LoVo (cell line): ENCODE measurements at places on chromosomes 16 and 17.

- no peak for DNase-seq
Observed at GRCh38 chr16:8959921-8960787, 3.6 kb downstream of the USP7 start.

DNA sequence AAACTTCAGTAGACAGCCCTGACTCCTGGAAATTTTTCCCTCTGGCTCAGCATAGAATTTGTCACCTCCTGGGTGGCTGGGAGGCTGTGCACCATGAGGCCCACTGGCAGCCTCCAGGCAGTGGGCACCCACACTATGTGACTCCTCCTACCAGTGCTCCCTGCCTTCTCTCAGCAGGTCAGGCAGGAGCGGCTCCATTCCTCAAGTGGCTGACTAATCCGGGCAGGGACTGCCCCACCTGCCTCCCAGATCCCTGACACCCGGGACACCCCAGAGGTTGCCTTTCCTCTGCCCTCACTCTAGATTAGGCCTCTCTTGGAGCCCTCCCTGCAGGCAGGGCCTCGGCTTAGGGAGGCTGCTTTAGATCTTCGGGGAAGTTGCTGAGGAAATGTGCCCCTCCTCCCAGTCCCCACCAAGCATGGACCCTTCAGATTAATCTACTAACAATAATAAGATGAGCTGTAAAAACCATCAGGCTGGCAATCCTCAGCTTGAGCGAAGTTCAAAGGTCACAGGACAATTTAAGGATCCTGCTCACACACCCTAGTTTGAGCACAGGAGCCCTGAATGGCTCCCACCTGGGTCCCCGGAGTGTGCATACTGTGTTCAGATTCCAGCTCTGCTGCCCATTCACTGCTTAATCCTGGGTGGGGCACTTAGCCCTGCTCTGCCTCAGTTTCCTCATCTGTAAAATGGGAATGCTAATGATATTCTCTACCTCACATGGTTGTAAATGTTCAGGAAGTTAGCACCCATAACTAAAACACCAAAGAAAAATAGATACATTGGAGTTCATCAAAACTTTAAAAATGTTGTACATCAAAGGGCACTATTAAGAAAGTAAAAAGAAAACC is 10.0 kb upstream of the MYCBPAP start:
- DNase-seq: peak; percentile 66

DNA sequence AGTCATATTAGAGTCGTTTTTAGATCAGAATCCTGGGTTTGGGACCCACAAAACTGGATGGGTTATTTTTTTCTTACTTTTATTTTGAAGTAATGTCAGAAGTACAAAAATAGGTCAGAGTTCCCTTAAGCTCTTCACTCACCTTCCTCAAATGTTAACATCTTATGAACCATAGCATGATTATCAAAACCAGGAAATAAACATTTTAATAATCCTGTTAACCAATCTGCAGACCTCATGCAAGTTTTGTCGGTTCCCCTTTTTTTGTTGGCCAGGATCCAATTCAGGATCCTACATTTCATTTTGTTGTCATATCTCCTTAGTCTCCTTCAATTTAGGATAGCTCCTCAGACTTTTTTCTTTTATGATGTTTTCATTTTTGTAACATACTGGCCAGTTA is 162.0 kb downstream of the CHD9 start:
- DNase-seq: no peak

GRCh38 chr16:67104061-67104460 is 5.7 kb upstream of the PHAF1 start:
- DNase-seq: peak; percentile 7

GRCh38 chr17:43530288-43531081 is 15.7 kb downstream of the ETV4 start:
- no peak for DNase-seq

GRCh38 chr17:67156269-67157199 is 88.5 kb downstream of the HELZ start:
- DNase-seq: no peak

DNA sequence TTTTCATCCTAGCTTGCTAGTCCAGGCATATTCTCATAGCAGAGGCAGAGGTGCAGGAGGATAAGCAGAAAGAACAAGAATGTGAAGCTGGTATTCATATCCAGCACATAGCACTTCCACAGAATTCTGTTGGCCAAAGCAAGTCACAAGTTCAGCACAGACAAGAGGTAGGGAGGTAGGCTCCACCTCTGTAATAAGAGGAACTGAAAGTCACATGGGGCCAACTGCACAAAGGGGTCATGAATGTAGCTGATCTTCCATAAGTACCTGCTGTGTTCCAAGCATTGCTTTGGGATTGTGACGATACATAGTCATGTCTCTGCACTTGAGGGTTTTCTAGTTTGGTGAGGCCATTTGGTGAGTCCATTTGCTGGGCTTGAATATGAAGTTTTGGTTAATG is 110.8 kb upstream of the MPHOSPH6 start:
- no peak for DNase-seq

DNA sequence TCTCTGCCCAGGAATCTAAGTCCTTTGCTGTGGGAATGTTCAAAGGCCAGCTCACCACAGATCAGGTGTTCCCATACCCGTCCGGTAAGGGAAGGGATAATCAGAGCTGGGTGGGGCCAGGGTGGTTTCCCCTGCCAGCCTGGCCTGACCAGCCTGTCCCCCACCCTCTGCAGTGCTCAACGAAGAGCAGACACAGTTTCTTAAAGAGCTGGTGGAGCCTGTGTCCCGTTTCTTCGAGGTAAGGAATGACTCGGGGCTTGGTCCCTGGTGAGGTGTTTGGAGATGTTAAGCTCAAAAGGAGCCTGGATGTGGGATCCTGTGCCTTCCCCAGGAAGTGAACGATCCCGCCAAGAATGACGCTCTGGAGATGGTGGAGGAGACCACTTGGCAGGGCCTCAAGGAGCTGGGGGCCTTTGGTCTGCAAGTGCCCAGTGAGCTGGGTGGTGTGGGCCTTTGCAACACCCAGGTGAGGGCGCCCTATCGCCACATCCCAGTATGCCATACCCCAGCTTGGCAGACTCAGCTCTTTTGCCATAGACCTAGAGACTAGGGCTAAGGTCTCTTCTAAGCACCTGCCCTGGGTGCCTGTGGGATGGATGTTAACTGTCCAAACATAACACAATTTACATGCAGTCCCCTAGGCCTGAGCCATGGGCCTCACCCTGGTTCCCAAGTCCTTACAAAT is 997 bp downstream of the ACADVL start:
- peak; percentile 26 for DNase-seq

DNA sequence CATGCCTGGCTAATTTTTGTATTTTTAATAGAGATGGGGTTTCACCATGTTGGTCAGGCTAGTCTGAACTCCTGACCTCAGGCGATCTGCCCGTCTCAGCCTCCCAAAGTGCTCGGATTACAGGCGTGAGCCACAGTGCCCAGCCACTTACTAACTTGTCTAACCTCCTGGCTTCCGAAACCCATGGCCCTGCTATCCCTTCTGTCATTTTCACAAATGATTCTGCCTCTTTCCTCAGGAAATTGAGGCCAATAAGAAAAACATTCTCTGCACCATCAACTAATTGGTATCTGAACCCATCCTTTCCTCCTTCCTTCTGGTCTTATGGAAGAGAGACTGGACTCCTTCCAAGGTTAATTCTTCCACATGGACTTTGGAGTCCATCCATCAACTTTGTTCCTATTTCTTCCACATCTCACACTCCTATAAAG is 27.9 kb upstream of the TNRC6A start:
- DNase-seq: peak; percentile 33

GRCh38 chr17:50508573-50509460 is 578 bp downstream of the MYCBPAP start:
- DNase-seq: no peak

DNA sequence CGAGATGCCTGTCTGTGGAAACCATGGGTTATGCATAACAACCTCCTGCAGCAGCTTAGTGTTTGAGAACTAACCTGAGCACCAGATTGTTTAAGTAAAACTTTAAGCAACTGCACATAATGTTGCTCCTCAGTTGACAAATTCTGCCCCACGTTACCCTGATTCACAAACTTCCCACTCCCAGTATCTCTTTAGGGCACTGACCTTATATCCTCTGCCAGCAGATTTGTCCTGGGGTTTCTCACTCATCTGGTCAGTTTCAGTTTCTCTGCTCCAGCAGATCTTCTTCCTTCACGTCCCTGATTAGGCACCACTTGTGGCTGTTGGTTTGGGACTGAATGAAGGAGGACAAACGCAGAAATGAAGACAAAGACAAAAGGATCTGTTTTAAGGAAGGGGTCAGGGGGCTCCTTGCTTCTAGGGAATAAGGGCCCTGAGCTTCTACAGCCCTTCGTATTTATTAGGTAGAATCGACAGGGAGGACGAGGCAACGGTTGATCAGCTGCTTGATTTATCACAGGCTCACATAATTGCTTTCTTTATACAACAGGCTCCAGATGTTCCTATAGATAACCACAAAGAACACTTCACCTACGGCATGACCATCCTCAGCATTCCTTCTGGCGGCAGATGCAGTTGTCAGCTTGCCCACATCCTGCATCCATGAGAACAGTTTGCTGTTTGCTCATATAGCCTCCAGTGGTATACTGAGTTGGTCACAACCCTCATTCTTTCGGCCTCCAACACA is 13.5 kb upstream of the ZNF689 start:
- no peak for DNase-seq

- no peak for DNase-seq
Observed at GRCh38 chr17:9259419-9259818, 238.1 kb downstream of the NTN1 start.

DNA sequence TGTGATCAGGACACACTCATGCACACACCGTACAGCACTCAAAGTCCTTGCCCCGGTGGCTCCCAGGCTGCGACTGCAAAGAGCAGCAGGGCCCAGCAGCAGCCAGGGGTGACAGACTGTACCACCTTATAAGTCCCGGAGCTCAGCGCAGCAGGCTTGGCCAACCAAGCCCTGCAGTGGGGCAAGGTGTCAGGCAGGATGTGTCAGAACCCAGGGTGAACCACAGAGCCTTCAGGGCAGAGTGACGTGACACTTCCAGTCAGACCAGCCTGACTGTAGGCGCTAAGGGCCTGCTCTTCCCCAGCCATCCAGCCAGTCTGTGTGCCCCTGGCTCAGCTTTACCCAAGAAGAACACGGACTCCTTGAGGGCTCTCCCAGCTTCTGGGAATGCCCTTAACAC is 204.1 kb downstream of the COPRS start:
- no peak for DNase-seq

DNA sequence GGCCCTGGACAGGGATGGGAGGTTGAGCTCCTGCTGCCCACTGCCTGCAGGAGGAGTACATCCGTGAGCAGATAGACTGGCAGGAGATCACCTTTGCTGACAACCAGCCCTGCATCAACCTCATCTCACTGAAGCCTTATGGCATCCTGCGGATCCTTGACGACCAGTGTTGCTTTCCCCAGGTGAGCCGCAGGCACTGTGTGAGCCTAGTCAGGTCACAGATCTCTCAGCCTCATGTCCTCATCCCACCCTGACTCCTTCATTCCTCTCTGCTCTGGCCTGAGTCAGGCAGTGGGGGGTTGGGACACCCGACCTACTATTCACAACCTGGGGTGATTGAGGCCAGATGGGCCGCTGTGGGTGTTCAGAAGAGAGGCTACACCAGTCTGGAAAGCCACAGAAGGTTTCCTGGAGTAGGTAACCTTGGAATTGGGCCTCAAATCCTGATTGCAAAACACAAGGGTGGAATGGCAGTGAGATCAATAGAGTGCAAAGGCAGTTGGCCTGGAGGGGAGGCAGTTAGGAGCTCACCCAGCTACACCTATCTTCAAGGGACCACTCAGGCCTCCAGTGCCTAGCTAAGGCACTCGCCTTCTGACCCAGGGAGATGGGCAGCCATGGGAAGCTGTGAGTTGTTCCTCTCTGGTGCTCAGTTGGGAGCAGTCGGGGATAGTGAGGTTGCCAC is 29.7 kb downstream of the MYO15A start:
- DNase-seq: no peak

DNA sequence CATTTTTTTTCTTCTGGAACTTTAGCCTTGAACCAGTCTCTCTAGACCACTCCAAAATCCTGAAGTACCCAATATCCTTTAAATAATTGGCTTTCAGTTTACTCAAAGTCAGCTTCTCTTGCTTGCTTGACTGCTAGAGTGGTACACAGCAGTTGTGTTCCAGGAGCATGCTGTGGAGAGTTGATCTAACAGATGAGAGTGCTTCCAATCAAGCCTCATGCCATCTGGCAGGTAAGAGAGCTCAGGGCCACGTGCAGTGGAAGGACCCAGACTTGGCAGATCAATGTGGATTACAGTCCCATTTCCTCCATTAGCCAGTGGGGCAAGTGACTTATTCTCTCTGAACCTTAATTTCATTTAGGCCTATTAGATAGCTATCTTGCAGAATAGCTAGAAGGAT is 15.7 kb downstream of the CNEP1R1 start:
- DNase-seq: no peak

- no peak for DNase-seq
Observed at GRCh38 chr17:39194985-39195524, 2.4 kb downstream of the CACNB1 start.

DNA sequence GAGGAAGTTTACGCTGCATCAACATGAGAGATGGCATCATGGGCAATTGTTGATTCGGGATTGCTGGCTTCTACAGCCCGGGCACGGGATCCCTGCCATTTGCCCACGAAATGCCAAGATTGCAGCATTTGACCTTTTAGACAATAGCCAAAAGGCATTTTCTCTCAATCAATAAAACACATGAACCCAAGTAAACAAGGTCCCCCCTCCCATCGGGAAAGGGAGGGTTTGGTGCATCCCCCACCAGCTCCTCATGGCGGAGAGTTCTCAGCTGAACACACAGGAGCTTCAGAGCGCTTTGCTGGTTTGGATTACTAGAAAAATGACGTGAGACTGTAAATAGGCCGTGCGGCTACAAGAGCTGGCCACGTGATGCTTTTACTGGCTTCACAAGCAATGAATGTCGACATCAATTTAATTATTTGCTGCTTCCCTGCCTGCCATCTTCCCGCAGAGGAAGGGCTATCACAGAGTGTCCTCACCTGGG is 147.6 kb downstream of the C16orf95 start:
- no peak for DNase-seq

DNA sequence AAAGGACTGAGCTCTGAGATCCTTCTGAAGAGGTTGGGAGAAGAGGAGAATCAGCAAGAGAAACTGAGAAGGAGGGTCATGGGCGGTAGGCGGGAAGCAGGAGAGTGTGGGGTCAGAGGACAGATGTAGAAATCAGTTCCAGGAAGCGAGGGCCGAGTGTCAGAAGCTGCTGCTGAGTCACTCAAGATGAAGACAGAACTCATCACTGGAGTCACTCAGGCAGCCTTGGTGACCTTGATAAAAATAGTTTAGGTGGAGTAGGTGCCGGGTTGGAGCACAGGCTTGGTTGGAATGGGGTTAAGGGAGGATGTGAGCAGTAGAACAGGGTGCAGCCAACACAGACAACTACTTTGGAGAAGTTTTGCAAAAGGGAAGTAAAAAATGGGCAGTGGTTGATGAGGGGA is 6.1 kb upstream of the ITGAM start:
- no peak for DNase-seq
